Naive thymus-derived CD8-positive, alpha-beta T cell (primary cell): ENCODE measurements at places on chromosomes 11 and 22. TPM values are rescaled to one million over a fixed set of nuclear protein-coding genes. Genes with fewer than 3 reads are reported as not detected.
A peak's percentile ranks its signal among the peaks of the same experiment; 100 is the strongest.

The RAC2 gene
- 297 TPM for total RNA-seq

DNA sequence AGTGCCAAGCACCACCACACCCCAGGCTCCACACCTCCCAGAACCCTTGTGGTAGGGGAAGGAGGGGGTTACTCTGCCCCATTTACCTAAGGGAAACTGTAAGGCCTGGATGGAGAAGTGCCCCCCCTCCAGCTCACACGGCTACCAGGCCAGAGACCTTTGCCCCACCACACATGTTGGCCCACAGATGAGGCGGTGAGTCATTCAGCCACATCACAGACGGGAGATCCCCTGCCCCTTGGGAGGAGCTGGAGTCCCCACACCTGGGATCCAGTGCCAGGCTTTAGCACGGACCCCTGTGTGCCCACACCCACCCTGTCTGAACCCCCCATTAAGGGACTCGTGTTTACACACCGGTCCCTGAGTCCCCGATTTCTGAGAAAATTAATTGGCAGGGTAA is 24.9 kb downstream of the CDKN1C start:
- H3K4me3 ChIP-seq: no peak overlapping the region
- peaks cover 5% of the 10 kb centered on the region for H3K27me3 ChIP-seq
- H3K36me3 ChIP-seq: no peaks in the 10 kb centered on the region
- no peak for DNase-seq
- H3K4me1 ChIP-seq: no peaks in the 10 kb centered on the region

DNA sequence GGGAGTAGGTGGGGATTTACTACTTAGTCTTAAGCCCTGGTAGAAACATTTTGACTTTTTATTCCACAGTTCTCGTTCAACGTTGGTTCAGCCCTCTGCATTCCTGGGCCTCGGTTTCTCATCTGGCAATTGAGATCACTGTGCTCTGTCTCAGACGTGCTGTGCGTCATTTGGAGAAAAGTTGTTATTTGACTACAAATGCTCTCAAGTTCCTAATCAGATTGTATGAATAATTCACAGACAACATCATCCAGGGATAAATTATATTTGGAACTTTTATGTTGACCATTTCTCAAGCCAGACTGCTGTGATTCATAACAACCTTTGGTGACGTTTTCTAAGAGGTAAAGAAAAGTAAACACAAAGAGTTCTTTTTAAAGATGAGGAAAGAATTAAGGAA is 69.2 kb downstream of the BLID start:
- no peak for DNase-seq
- no peak overlapping the region for H3K27ac ChIP-seq
- H3K36me3 ChIP-seq: no peaks in the 10 kb centered on the region
- no peaks in the 10 kb centered on the region for H3K4me1 ChIP-seq
- no peak overlapping the region for H3K4me3 ChIP-seq

- H3K4me1 ChIP-seq: no peaks in the 10 kb centered on the region
- no peak overlapping the region for H3K4me3 ChIP-seq
- no peak overlapping the region for H3K27ac ChIP-seq
Measured at GRCh38 chr22:42697542-42698013, 23.1 kb downstream of the A4GALT start.

- no peak overlapping the region for H3K27ac ChIP-seq
- peaks cover 7% of the 10 kb centered on the region for H3K4me1 ChIP-seq
- peak overlapping the region; percentile 62 for H3K4me3 ChIP-seq
- H3K36me3 ChIP-seq: no peaks in the 10 kb centered on the region
Measured at GRCh38 chr11:8871171-8871775, 39.7 kb upstream of the AKIP1 start.

DNA sequence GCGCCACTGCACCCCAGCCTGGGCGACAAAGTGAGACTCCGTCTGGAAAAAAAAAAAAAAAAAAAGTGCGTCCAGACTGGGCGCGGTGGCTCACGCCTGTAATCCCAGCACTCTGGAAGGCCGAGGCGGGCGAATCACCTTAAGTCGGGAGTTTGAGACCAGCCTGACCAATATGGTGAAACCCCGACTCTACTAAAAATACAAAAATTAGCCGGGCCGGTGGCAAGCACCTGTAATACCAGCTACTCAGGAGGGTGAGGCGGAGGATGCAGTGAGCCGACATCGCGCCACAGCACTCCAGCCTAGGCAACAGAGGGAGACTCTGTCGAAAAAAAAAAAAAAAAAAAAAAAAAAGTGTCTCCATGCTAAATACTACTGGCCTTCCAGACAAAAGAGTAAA is 1.3 kb downstream of the USP28 start:
- peak overlapping the region; percentile 92 for H3K4me3 ChIP-seq
- no peaks in the 10 kb centered on the region for H3K27me3 ChIP-seq
- no peak overlapping the region for H3K27ac ChIP-seq
- H3K36me3 ChIP-seq: no peaks in the 10 kb centered on the region
